Stimulated activated CD8-positive, alpha-beta memory T cell treated with anti-CD3 and anti-CD28 coated beads, Interleukin-12 subunit alpha, Interleukin-12 subunit beta, amount 100 ng/mL, for 4 hours (primary cell): ENCODE measurements at places on chromosomes 5 and 9.

DNA sequence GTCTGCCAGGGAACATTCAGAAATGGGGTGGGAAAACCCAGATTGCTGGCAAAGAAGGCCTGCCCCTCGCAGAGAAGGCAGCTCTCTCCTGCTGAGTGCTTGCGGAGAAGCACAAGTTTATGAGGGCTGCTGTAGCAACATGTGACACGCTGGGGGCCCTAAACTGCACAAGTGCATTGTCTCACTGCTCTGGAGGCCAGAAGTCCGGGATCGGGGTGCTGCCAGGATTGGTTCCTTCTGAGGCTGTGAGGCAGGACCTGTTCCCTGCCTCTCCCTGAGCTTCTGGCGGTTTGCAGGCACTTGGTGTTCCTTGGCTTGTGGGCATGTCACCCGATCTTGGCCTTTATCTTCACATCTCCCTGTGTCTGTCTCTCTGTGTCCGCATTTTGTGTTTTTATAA is 75.6 kb upstream of the NEURL1B start:
- DNase-seq: no peak

DNA sequence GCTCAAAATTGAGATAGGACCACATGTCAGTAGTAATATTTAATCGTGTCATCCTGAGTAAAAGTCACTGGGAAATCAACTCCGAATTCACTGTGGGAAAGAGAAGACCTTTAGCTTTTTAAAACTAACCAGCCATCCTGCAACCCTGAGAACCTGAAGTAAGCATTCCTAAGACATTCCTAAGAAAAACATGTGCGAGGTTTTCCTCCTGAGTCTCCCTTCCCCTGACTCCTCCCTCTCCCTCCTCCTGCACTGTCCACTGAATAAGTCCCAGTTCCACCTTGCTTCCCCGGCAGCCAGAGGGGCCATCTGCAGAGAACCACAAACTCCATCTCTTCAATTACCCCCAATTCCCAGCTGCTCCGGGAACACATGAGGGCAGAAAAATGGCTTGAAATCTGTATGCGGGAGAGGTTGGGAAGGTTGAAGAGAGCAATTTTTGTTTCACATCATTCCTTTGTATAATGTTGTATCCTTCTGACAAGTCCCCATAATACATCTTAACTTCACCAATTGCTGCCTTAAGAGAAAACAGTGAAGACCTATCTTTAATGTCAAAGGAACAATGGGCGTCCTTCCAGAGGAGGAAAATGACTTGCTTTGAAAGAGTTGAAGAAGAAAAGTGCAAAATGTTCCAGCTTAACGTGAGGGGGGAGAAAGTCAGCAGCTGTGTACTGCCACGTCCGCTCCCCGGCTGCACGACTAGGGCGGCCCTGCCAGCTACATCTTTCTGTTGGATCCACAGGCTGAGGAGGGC is 186.3 kb downstream of the ZNF462 start:
- DNase-seq: no peak

DNA sequence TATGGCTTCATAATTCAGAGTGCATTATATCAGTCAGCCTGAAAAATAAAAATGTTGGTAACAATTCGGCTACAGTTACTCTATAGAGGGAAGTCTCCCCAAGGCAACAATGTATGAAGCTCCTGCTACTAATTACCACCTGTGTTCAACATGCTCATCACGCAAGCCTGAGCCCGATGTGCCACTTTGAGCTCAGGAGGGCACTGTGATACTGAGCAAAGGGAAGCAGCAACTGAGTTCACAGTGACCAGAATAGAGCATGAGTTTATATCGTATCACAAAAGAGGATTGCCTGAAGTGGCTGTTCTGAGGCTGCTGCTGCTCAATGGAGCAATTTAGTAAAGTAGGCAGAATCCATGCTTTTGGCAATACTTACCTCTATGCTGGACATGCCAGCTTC is 202.0 kb upstream of the HAPLN1 start:
- no peak for DNase-seq

- no peak for DNase-seq
These were observed 1.7 kb upstream of the GLT6D1 start for GRCh38 chr9:135641047-135641446.

DNA sequence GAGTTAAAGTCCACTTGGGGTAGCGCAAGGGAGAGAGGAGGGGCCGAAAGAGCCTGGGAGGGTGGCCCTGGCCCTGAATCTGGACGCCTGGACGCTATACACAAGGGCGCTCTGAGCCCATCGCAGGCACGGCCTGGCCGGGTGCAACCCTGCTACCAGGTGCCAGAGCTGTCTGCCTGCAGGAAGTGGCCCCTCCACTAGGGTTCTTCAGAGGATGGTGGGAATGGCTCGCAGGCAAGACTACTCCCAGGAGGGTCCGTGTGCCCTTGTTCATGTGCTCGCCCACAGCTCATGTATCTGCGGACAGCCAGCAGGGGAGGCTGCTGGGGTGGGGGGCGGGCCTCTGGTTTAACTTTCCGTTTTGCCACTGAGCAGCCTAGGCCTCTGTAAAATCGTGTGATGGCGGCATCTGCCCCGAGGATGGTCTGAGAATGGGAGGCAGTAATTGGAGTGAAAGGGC is 1.4 kb upstream of the NKD2 start:
- DNase-seq: no peak

GRCh38 chr5:176884571-176884890 is 14.6 kb downstream of the HK3 start:
- DNase-seq: no peak

GRCh38 chr9:94443032-94443722 is 111.7 kb upstream of the PCAT7 start:
- no peak for DNase-seq

GRCh38 chr9:33731625-33732024 is 63.7 kb upstream of the PRSS3 start:
- DNase-seq: no peak

DNA sequence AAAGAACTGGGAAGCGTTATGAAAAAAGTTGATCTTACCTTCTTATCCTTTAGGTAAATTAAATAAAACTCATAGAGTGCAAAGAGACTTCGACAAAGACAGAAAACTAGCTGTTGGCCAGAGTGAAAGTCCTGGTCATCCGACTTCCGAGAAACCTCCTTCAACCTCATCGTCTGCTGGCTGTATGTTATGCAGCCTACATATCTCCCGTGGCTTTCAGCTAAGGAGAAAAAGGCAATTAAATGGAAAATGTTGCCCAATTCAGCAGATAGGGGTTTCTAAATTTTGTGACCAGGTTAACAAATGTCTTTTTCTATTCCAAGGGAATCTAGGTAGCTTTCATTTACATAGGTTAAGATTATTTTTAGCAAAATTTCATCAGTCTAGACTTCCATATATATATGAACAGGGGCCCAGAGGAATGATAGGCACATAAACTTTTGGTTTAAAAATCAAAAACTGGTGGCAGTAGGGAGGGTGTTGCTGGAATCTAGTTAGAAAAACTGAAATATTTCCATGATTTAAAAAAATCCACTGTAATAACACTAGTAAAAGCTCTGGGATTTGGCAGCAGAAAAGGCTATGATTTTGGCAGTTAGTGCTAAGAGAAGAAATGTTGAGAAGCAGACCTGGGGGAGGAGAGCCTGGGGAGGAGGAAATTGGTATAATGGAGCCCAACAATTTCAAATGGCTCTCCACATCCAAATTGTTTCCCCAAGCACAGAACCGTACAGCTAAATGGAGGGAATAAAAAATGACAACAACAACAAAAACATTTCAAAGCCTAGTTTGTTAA is 32.1 kb downstream of the RAI14 start:
- DNase-seq: no peak

DNA sequence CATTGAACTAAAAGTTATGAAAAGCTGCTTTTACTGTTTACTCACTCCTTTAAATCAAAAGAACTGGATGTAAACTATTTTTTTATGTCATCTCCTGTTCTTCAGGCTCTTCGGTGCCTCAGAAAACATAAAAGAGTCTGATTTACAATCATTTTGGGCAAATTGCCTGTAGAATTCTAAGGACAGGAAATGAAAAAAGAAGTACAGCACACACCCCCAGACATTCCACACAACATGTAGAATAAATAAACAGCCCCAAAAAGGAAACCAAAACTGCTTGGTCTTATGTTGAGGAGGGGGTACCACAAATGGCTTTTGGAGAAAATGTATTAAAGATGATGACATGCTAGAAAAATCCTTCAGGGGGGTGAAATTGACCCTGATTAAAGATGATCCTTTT is 57.2 kb downstream of the ITGA1 start:
- DNase-seq: no peak

- no peak for DNase-seq
These were observed 43.8 kb downstream of the GCNT1 start for GRCh38 chr9:76502746-76503145.

GRCh38 chr9:133372144-133372543 is 3.7 kb downstream of the SURF4 start:
- DNase-seq: no peak

DNA sequence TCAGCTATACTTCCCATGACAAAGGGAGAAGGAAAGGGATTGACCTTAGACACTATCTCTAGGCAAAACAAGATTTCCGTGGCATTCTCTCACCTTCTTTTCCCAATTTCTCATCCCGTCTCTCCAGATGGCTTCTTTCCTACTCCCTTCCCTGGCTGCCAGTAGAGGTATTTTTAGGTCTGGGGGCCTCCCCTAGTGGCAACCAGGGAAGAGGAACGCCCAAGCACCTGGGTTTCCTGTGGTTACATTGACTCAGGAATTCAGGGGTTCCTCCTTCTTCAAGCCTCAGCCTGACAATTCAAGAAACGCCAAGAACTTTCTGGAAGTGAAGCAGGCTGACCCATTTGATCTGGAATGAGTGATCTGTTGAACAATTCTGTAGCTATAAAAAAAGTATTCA is 111.5 kb upstream of the OSMR start:
- no peak for DNase-seq

DNA sequence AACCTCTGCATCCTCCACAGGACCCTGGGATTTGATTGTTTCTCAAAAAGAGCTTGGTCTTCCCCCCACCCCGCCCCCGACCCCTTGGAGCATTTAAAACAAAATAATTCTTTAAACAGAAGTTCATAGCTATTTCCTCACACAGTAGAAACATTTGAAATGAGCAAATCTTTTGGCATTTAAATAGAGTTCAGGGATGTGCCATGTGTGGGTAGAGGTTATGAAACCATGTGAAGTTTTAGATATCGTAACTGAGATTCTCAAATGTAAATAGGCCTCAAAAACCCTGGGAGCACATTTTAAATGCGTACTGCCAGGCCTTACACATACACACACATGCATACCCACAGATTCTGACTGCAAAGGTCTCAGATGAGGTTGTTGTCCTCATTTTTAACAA is 66.5 kb downstream of the EPB41L4B start:
- DNase-seq: no peak

DNA sequence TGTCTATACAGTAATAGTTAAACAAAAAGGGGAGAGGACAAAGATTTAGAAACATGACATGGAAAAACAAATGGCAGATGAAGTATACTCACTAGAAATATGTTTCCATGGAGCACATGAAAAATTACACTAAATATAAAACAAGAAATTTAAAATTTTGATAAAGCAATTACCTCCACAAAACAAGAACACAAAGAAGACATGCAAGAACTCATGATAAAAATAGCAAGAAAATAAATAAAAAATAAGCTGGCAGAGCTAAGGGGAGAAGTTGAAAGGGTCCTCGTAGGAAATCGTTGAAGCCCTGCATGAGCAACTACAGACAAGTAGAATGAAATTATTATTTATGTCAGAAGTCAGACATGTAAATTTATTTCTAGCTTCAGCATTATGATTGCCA is 22.6 kb upstream of the TMEM171 start:
- no peak for DNase-seq

- DNase-seq: no peak
These were observed 38.9 kb upstream of the SLIT3 start for GRCh38 chr5:169339869-169340268.

DNA sequence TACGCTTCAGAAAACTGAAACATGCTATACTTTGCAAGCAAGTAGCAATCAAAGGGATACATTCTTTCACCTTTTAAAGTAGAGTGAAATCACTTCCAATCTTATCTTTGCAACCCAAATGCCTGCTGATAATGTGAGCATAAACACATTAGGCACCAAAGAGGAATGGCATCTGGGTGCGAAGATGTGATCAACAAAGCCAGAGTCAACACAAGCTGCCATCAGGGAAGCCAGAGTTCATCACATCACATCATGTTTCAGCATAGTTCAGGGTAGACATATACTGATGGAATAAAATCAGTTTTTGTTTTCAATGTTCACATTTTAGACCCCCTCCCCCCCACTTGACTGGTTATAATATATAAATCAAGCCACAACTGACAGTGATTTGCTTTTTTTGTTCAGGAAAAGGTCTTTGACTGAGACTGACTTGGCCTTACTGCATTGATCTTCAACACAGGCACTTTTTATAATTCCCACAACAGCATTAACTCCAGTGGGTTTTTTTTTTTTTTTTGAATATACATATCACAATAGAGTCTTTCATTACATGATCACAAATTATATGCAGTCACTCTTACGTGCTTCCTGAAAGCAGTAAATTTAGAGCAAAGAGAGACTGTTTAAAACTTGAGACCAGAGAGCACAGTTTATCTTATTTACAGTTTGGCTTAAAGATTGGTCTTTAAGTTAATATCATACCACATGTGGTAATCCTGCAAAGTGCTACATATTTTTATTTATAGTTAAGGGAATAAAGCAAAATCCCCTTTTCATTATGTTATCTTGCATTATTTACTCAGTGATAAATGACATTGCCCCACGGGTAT is 20.3 kb downstream of the AOPEP start:
- DNase-seq: no peak

DNA sequence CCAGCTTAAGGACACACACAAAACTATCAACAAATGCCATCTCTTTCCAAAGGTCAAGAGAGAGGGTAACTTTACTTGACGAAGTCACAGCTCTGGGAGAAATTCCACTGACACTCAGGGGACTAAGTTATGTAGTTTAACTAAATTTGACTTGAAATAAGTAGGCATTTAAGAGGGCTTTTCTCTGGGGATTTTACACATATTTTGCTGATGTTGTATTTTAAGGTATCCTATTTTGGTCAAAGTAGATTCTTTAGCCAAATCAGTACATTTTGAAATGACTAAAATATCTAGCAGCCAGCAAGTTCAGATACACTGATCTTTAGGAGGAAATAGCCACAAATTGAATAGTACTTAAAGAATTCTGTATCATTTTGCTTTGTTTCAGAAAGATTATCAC is 652.0 kb downstream of the PDE4D start:
- no peak for DNase-seq

DNA sequence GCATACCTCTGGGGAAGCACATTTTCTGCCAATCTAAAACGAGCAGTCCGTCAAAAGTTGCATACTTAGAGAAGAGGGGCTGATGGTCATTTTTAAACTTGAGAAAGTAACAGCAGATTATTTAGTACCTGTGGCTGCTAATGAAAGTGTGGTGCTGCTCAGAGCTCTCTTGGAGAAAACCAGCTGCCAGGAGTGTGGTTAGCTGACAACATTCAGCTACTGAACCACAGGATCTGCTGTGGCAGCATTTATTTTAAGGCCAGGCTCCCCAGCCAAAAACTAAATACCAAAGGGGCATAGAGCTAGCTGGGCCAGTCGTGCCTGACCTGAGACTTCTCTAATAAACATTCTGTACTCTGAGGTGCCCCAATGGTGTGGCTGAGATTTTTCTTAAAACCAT is 203.6 kb downstream of the EDIL3 start:
- DNase-seq: no peak

- no peak for DNase-seq
These were observed 25.5 kb downstream of the CDH6 start for GRCh38 chr5:31218978-31219377.

GRCh38 chr5:132561601-132562000 is 4.8 kb downstream of the RAD50 start:
- DNase-seq: no peak
